ENCODE measurements at places on chromosomes 5 and 9.

DNA sequence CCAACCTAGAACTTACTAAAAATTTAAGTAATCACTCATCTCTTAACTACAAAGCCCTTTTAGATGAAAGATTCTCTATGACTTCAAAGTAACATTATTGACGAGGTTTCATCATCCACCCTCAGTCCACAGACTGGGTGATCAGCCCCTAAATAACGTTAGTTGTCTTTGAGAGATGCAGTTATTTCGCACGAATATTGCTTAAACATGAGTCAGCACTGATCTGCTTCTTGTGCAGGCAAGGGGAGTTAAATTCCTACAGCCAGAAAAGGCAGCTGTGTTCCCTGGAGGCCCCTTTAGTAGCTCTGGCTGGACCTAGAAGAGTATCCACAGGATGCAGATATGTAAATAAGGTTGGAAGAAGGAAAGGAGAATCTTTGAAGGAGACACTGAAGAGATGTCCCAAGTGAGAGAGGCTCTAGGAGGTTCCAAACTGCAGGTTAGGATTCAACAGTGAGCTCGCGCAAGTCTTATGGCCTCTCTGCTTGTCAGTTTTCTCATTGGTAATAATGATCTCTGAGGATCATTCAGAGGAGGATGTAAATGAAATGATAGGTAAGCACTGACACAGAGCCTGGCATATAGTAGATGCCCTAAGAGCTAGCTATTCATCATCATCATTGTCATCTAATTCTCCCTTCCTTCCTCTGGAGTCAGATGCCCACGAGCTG, 122.2 kb upstream of the MAN2A1 start:
- no peak for DNase-seq

GRCh38 chr5:12277504-12278192, 373.4 kb upstream of the CTNND2 start:
- no peak for DNase-seq

DNA sequence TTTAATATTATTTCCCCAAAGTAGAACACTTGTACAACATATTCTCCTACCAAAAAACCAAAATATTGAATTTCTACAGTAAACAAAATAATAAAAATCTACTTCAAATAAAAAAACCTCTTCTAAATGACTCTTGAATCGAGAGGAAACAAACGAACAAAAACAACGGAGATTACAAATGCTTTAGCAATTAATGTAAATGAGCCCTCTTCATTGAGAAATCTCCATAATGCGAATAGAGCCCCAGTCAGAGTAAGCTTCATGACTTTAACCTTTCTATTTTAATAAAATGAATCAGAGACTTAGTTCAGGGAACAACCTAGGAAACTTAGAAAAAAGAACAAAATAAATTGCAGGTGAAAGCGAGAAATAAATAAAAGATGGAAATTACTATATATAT, 129.3 kb upstream of the SEMA6A start:
- DNase-seq, result no peak

GRCh38 chr5:102788788-102789187, 33.7 kb downstream of the PAM start:
- no peak for DNase-seq

DNA sequence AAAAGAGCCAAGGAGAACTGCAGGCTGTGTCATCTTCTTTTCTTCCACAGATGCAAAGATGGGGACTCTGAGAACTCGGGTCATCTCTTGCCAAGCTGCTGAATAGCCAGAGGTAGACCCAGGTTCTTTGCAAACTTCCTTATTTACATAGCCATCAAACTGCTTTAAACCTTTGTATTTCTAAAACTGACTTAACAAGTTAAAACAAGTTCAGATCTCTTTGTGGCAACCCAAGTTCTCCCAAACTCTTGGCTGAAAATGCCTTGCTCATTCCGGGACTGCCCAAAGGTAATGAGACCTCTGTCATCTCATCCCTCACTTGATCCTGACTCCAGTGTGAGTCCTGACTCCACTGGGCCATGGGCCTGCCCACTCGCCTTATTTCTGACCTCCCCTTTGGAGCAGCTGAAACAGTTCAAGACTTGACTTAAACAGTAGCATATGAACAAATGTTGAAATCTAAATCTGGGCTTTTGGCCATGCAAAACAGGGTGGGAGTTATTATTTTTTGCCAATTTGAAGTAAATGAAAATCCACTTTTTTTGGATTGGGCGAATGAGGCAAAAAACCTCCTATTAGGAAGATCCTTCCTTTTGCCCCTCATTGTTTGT, 50.6 kb downstream of the FBXL7 start:
- no peak for DNase-seq

DNA sequence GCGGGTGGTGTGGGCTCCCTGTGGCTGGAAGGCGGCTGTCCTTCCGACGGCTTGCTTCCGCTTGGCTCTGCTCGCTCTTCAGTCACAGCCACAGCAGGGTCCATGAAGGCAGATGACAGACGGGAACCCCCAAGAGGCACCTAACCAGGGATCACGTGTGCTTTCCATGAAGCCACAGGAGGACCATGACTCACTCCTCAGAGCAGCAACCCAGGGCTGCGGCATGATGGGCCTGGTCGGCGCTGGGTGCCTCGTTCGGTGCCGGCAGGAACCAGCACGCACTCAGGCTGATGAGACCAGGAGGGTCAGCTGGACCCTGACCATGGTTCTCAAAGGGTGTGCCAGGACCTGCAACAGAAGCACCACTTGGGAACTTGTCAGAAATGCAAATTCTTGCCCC, 32.8 kb upstream of the MED10 start:
- no peak for DNase-seq

- DNase-seq, result no peak
Observed at GRCh38 chr5:103571730-103572129, 9.1 kb upstream of the NUDT12 start.

DNA sequence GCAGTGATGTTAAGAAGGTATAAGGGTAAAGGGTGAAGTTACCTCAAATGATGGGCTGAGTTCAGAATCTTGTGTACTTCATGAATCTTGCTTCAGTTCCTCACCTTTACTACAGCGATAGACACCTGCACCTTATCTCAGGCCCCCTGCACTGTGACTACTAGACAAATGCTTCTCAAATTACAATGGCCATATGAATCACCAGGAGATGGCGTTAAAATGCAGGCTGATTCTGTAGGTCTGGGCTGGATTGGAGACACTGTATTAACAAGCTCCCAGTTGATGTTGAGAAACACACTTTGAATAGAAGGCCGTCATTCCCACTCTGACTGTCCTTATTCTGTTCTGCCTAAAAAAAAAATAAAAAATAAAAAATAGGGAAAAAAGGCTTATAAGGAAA, 29.8 kb downstream of the TARS1 start:
- no peak for DNase-seq

DNA sequence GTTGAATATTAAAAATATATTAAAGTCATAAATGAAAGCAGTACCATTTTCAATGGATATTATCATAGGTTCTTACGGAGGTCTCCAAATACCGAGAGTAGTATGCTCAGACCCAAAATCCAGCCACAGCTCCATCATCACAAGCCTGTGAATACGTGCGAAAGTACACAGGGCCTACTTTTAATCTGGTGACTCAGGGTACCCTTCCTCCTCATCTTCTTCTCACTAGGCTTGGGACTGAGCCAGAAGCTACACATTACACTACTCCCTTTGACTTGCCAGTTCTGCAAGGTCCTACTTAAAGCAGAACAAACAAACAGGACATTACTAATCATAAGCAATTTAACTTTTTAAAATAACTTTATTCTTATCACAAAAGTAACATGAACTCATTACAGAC, 7.6 kb upstream of the RIC1 start:
- no peak for DNase-seq

- DNase-seq, result no peak
Observed at GRCh38 chr5:64814073-64814472, 45.3 kb downstream of the CWC27 start.

DNA sequence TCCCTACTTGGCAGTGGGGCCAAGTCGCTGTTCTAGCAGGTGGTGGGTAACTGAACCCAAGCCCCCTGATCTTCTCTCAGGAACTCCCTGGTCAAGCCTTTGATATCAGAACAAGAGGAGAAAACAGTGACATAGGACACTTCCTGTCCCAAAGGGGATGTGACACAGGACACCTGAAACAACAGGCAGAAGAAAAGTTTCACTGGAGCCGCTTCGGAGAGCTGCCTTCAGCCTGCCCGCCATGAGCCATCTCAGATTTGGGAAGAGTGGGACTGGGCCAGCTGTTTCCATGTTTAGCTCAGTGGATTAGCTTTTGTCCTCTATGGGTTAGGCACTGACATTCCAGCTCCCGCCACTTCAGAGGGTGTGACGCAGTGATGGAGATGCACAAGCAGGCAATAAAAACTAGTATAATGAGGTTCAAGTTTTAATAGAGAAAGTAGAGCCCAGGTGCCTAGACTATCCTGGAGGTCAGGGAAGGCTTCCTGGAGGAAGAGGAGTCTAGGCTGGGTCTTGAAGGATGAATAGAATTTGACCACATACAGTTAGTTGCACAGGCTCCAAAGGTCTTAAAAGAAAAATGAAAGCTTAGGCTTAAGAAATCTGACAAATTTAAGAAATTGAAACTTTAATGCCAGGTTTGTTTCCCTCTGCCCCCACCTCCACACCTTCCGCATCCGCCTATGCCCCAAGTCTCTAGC, 104.1 kb upstream of the SPRY4 start:
- DNase-seq, result no peak

- no peak for DNase-seq
Observed at GRCh38 chr5:35804841-35805240, 51.9 kb upstream of the IL7R start.

- DNase-seq, result no peak
Observed at GRCh38 chr5:98772415-98773213, 849 bp upstream of the RGMB start.

- DNase-seq, result no peak
Observed at GRCh38 chr5:72656756-72657513, 149.7 kb upstream of the ZNF366 start.

DNA sequence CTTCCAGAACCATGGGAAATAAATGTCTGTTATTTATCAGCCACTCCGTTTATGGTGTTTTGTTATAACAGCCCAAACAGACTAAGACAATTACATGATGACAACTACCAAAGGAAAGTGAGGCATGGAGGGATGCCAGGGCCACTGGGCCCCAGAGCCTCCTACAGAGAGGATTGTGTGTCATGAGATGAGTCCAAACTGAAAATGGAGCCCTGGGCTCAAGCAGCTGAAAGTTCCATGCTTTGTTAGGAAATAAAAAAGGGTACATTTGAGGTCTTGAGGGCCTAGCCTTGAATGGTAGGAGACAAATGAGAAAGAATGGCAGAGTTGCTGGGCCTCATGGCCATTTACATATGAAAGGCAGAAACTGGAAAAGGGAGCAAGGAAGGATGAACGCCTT, 586.5 kb downstream of the CETN3 start:
- no peak for DNase-seq

GRCh38 chr5:24245821-24246220, 399.0 kb downstream of the CDH10 start:
- no peak for DNase-seq

GRCh38 chr5:13941468-13941867, 3.0 kb downstream of the DNAH5 start:
- DNase-seq, result no peak

- DNase-seq, result no peak
Observed at GRCh38 chr5:150642567-150642927, 2.1 kb downstream of the SYNPO start.

DNA sequence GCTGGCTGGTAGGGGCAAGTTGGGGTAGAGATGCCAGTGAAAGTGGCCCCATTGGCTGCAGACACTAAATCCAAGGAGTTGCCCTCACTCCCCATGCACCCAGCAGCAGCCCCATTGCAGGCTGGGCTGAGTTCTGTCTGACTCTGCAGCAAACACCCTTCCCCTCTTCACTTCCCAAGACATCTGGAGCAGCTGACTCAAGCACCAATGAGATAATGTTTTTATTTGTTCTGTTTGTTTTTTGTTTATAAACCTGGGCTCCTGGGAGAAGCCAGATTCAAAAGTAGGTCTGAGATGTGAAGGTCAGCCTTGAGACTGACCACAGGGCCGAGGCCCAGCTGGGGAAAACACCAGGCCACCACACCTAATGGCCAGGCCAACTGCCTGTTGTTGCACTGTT, 545.9 kb upstream of the KLF4 start:
- no peak for DNase-seq

DNA sequence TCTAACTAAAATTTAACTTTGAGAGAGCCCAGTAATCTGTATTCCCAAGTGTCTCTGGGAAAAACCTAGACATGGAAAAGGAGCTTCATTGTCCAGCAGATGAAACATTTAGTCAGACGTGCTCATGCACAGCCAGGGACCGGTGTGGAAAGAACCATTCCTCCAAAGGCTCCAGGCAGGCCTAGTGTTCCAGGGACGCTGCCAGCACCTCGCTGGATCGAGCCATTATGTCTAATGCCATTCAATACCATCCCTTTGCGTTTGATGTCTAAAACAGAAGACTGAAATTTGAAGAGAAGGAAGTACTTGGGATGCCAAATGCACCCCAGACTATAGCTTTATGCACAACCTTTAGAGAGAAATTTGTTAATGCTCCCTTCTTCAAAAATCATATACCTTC, 1.4 kb upstream of the CHSY3 start:
- DNase-seq, result no peak

- DNase-seq, result peak; percentile 13
Observed at GRCh38 chr5:146751781-146752401, 126.7 kb downstream of the PPP2R2B start.

DNA sequence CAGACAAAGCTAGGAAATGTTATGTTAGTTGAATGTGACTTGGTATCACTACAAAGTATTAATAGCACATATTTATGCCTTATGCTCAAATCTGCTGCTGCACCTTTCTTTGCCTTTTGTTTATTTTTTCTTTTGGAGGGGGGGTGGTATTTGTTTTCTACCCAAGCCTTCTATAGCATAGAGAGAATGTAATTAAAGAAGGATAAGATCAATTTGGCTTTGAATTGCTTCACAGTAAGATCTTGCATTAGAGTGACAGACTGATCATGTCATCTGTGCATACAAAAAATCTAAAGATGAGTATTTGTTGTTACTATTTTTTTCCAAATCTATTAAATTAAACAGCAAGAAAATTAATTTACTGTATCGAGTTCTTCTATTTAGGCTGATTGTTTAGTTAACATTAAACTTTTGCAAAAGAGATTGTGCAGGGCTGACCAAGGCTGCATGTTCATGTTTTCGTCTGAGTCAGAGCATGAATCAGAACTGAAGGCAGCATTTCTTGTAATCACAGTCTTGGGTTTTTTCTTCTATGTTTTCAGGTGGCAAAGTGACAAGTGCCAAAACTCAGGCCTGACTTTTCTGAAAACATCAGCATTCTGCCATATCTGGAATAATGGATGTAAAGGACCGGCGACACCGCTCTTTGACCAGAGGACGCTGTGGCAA, 1007.1 kb upstream of the WWC1 start:
- no peak for DNase-seq

GRCh38 chr9:113578882-113579282, 115.4 kb downstream of the RGS3 start:
- peak; percentile 70 for DNase-seq

DNA sequence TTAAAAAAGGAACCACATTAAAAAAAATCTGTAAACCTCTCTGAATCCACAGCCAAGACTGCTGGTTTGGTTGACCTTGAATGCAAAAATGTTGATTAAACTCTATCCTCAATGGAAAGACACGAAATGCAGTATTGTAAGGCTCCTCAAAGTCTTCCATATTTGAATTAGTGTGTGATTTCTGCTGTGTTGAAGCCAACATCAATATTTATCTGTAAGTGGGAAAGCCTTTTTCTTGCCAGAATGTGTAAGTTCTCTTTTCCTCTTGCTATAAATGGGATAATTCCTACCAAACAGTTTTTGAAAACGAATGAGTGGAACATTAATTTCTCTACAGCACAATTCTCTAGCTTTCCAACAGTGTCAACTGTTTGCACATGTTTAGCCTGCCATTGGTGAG, 422.1 kb upstream of the TNC start:
- no peak for DNase-seq

GRCh38 chr5:83639911-83640310, 80.7 kb downstream of the HAPLN1 start:
- DNase-seq, result no peak

Measured in activated CD8-positive, alpha-beta memory T cell treated with anti-CD3 and anti-CD28 coated beads for 1 hour (primary cell).